Activated gamma-delta T cell treated with anti-CD3 and anti-CD28 coated beads, Interleukin-2, amount 50 U/mL, for 16 hours (primary cell): ENCODE measurements at places on chromosomes 7 and 10.

DNA sequence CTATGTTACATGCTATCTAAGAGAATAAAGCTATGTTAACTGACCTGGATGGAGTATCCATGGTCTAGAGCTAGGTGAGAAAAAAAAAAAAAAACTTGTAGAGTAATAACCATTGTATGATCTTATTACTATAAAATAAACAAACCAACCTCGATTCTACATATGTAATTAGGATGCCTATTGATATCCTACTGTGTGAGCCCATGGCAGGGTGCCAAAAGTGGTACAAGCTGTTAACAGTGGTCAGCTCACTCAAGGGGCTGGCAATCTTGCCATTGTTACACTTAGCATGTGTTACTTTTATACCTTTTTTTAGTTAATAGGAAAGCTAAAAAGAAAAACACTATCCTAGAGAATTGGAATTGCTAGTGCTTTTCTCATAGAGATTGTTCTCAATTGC lies 13.5 kb upstream of the IL6 start:
- no peak for DNase-seq

- DNase-seq, result no peak
These were observed 218.4 kb upstream of the KCND2 start for GRCh38 chr7:120054376-120055100.

GRCh38 chr10:122234416-122234815 lies 36.7 kb upstream of the BTBD16 start:
- DNase-seq, result no peak

DNA sequence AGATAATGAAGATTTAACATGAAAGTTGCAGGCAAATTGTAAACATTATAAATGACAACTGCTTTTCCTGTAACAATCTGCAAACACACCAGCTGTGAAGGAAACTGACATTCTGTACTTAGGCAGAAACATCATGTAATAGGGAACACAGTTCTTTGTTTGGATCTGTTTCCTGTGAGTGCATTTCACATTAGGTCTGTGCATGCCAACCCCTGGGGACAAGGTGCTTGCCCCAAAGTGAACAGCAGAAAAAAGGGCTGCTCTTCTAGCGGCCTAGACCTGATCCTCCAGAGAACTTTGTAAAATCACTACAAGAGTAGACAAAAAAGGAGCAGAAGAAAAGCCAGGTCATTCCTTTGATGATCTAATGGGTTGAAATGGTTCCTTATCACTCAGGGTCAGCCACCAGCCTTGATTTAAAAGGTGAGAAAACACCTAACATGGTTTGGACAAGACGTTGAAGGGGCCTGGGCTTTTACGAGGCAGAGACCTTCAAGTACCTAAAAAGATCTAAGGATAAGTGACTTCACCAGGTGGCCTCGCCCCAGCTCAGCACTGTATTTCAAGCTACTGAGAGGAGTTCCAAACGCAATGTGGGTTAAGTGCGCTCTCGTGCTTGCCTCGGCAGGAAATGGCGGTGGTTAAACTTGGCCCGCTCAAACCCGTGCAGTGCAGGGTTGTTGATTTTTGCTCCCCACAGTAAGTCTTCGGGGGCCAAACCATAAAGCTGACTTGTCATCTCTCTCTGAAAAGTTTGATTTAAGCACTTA lies 249.7 kb downstream of the CREB5 start:
- DNase-seq, result no peak

- DNase-seq, result peak; percentile 67
These were observed 101.1 kb upstream of the TARP start for GRCh38 chr7:38374507-38374906.

GRCh38 chr10:59709395-59710125 lies at the start of gene SLC16A9:
SLC16A9 (minus strand) TSS chr10:59709850; CDS start chr10:59684291, 25,559 bp downstream.
- DNase-seq, result peak; percentile 4

GRCh38 chr7:80078159-80078731 lies 56.4 kb upstream of the GNAI1 start:
- DNase-seq, result no peak

DNA sequence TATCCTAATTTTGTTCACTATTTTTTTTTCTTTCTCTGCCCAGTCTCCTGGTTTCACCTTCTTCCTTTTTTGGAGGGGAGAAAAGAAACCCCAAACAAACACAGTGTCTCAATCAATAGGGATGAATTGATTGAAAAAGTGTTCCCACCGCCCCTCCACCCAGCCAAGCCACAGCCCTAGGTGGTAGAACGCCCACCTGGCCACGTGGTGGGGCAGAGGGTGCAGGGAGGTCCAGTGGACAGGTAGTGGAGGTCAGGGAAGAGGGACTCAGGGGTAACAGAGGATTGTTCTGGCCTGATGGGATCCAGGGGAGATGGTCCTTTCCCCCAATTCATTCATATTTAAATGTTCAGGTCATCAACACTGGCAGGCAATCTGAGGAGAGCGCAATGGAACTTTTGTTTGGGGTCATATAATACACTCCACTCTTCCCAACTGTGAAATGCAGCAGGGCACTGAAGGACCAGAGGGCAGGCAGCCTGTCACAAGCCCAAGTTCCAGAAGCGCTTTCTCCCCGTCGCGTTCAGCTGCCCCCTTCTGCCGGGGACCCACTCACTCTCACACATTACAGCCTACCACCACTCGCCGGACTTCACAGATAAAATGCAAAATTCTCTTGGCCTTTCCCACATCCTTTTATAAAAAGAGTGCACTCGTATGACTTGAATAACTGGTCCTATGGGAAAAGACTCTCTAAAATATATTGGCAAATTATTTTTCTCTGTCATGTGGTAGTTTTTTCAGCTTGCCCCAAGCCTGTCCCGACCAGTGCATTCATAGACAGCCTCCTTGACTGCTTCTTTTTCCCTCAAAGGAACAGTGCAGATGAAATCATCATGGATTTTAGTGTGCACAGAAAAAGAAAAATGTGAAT lies 1.6 kb downstream of the INHBA start:
- DNase-seq, result no peak

DNA sequence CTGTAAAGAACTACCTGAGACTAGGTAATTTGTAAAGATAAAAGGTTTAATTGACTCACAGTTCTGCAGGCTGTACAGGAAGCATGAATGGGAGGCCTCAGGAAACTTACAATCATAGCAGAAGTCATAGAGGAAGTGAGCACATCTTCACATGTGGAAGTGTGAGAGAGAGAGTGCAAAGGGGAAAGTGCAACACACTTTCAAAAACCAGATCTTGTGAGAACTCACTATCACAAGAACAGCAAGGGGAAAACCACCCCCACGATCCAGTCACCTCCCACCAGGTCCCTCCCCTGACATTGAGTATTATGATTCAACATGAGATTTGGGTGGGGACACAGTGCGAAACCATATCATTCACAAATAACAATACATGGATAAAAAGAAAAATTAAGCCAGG lies 24.5 kb downstream of the AVL9 start:
- DNase-seq, result no peak

- no peak for DNase-seq
These were observed 71.2 kb downstream of the TEX36 start for GRCh38 chr10:125611756-125612155.

DNA sequence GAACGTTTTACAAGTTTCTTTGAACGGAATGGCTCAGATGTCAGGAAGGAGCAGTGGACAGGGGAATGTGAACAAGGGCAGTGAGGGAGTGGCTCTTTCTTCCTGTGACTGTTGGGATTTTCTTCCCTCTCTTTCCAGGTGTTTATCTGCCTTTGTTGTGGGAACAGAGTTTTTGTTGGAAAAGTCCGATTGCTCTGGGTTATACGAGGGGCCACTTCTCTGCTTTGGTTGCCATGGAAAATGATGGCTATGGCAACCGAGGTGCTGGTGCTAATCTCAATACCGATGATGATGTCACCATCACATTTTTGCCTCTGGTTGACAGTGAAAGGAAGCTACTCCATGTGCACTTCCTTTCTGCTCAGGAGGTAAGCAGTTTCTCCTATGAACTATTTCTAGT lies 41.4 kb downstream of the ZRANB1 start:
- no peak for DNase-seq

DNA sequence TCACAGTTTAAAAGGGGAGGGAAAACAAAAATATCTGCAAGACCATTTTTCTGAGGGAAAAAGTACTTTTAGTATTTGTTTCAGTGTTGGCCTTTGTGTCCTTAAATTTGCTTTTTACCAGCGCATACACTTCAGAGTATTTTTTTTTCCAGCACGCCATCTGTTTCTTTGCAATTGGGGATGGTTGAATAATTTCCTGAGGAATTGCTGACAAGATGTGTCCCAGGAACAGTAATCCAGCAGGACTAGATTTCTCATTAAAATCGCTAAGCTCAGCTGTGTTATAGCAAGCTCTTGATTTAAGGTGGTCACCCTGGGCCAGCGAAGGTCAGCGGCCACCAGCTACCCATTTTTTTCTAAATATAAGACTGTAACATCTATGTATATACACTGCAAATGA lies 156.9 kb upstream of the RHOBTB1 start:
- DNase-seq, result no peak

- DNase-seq, result no peak
These were observed 108.6 kb downstream of the ARHGAP22 start for GRCh38 chr10:48496105-48496830.

GRCh38 chr7:66050990-66051448 lies 24.6 kb upstream of the ASL start:
- no peak for DNase-seq

GRCh38 chr10:124068929-124069328 lies 24.5 kb downstream of the CHST15 start:
- no peak for DNase-seq

DNA sequence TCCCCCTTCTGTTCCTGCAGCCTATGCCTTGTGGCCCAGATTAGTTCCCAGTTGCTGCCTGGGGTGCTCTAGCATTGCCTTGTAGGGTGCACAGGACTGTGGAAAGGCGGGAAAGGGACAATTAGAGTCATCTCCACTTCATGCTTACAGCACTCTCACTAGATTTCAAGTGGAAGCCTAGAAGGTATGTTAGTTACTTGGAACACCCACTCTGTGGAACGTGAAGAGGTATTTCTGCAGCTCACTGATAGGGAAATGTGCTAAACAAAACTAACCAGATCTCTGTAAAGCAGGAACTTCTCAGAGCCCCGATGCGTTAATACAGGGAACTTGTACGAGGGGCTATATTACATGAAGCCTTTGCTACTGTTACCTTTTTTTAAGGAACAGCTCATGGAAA lies 19.4 kb downstream of the STMP1 start:
- DNase-seq, result no peak

DNA sequence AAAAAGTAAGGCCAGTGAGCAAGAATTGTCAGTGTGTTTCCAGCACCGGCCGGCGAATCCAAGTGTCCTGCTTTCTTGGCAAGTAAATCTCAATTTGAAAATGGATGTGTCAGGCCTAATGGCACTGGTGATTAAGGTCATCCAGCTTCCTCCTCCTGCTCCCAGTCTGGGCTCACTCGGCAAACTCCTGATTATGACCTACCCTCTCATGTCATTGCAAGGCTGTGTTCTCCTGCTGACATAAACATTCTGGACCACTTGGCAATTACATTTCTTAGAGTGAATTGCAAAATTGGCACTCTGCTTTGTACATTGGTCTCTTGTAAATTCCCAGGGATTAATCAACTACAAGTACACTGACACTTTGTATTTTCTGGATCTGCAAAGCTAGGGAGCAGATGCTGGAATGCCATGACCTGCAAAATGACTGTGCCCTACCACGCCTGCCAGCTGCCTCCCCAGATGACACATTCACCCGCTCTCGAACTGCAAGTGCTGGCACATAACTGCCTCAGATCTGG lies 473.8 kb downstream of the KIF20B start:
- DNase-seq, result no peak

DNA sequence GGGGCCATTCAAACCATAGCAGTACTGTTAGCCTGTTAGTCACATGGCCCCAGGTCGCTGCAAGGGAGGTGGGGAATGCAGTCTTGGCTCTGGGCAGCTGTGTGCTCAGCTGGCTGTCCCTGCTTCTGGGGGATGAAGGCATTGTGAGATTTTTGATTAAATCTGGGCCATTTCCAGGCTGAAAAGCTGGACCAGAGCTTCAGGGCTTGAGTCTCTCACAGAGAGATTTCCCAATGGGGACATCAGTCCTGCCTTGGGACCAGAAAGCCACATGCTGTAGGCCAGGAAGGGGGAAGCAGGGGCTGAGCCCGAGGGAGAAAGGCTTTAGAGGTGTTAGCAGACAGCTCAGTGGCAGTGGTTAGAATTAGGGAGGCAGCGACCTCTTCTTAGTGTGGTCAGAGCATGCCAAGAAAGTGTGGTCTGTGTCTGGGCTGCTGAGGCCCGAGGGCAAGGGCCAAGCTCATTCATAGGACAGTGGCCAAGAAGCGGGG lies 33.6 kb downstream of the PALD1 start:
- DNase-seq, result no peak

DNA sequence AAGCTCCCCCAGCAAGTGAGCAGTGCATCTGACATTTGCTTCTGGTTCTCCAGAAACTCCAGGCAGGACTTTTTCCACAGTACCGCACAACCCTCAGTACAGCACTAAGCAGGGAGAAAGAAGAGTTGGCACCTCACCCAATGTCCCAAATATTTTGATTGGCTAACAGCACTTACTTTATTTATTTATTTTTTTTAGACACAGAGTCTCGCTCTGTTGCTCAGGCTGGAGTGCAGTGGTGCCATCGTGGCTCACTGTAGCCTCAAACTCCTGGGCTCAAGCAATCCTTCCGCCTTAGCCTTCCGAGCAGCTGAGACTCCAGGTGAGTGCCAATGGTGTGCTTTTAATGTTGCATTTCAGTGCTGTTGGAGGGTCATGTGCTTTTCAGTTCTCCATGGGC lies 200.3 kb upstream of the ZMIZ1 start:
- no peak for DNase-seq

DNA sequence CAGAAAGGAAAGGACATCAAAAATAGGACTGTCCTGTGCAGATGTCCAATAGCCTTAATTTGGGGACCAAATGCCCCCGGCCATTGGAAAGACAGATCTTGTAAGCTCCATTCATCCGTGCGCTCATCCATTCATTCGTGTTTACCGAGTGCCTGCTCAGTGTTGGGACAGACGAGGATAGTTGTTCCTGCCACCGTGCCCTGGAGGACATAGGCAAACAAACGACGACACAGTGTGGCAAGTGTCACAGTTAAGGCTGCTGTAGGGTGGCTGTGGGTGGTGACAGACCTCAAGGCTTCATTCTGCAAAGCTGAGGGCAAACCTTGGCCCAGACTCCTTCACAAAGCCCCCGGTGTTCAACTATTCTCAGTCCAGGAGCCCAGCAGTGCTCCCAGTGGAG lies 27.6 kb downstream of the MKI67 start:
- DNase-seq, result no peak

GRCh38 chr10:108848046-108848445 lies 1075.3 kb downstream of the XPNPEP1 start:
- DNase-seq, result no peak

DNA sequence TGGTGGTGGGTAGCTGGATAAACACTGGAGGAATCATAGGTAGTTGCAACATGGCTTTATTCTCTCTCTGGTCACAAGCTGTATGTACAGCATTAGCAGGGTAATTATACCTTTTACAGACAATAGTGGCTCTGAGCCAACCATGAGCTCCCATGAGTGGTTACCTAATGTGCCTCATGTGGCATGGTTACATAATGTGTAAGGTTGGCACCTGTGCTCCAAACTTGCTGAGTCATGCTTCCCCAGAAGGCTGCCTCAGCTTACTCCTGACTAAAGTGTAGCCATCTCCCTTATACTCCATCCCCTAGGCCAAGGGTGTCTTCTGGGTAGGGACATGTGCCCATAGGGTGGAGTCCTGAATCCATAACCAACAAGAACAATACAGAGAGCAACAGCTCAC lies 345.3 kb upstream of the SEMA3C start:
- no peak for DNase-seq
